ENCODE measurements at places on chromosomes 6 and 20.

- DNase-seq = no peak
Measured at GRCh38 chr20:3739926-3740451, 7.5 kb downstream of the HSPA12B start.

- DNase-seq = no peak
Measured at GRCh38 chr6:15768999-15769398, 106.2 kb upstream of the DTNBP1 start.

- DNase-seq = no peak
Measured at GRCh38 chr6:16756660-16757255, 4.5 kb downstream of the ATXN1 start.

DNA sequence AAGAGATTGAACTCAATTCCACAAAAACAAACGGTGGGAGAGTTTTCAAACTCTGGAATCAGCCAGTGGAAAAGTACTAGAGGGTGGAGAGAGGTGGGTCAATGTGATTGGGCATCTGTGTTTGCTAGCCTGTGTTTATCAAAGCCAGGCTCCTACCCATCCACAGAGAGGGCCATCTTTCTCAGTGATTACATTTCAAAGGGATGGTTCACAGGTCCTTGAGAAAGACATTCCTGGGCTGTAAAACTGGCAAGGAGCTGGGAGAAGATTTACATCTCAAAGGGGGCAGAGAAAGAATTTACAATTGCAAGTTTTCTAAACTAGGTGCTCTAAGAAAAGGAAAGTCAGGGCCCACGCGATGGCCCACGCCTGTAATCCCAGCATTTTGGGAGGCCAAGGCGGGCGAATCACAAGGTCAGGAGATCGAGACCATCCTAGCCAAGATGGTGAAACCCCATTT, 146.8 kb upstream of the UST start:
- no peak for DNase-seq

- no peak for DNase-seq
Measured at GRCh38 chr6:136982928-136983327, 60.8 kb downstream of the SLC35D3 start.

GRCh38 chr6:10658910-10659698, 35.3 kb downstream of the C6orf52 start:
- DNase-seq = no peak

- no peak for DNase-seq
Measured at GRCh38 chr20:41716436-41716835, 98.3 kb upstream of the CHD6 start.

GRCh38 chr6:154320181-154320580, 36.4 kb downstream of the IPCEF1 start:
- DNase-seq = no peak

DNA sequence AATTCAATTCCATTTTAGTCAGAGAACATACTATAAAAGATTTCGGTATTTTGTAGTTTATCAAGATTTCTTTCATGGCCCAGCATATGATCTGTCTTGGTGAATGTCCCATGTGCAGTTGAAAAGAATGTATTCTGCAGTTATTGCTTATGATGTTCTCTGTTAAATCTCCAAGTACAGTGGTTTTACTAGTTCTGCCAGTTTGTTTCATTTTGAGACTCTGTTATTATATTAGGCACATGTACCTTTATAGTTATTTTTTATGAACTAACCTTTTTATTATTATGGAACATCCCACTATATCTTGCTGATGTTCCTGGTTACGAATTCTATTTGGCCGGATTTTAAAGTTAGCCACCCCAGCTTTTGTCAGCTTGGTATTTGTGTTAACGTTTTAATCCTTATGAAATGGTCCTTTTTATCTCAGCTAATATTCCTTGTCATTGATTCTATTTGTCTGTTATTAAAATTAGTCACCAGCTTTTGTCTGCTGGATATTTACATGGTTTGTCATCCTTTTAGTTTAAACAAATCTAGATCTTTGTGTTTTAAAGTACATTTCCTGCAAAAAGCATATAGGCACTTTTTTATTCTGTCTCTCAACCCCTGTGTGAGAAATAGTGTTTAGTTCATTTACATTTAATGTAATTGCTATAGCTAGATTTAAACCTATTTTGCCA, 48.9 kb downstream of the VTA1 start:
- no peak for DNase-seq

DNA sequence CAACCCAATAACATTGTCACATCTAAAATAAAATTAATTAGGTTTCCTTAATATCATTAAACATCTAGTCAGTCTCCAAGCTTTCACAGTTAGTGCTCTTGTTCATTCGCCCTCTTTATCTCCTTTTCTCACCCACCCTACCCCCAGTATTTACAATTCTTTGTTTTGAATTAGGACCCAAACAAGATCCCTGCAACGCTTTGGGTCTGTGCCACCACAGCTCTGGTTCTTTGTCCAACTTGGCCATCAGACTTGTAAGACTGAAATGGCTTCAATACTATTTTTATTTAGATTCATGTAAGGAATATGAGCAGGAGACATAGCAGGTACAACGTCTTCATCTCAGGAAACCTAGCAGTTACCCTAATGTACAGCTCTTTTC, 276.5 kb downstream of the CDKAL1 start:
- DNase-seq = no peak

DNA sequence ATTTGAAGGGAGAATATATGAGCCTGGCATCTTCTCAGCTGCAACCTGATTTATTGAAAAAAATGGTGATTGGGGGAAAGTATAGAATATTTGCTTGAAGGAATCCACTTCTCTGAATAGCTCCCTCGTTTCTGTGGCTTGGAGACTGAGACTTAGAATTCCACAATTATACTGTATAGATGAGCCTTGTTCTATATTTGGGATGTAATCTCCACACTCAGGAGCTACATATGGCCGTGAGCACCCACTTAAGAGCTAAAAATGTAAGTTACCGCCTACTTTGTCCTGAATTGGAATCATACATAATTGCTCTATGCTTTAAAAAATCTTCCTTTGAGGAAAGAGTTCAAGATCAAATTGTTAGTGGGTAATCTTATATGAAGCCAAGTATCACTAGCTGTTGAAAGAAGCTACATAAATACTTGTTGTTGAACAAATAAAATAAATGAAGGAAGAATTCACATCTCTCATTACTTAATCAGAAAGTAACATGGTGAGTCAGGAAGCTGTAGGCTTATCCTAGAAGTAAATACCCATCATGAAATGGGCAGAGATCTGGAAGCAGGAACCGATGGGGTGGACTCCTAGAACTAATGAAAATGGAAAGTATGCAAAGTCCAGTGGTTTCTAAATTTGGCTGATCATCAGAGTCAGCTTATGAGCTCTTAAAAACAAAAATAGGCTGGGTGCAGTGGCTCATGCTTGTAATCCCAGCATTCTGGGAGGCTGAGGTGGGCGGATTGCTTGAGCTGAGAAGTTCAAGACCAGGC, 254.3 kb downstream of the SOX4 start:
- no peak for DNase-seq

DNA sequence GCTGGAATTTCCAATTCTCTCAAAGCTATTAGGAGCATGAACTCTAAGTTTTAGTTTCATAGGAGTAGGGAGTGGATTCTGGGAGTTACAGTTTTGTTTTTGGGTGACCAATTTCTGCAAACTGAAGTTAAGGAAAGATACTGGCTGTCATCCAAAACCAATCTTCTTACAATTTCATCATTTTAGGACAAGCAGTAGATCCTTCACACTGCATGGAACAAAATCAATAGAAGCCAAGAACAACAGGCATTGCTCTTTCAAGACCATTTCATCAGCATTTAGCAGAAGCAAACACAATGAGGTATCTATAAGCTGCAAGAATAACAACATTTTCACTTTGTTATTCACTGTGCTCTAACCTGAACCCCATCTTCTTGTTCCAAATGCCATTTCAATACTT, 173.0 kb downstream of the GMDS start:
- DNase-seq = no peak

DNA sequence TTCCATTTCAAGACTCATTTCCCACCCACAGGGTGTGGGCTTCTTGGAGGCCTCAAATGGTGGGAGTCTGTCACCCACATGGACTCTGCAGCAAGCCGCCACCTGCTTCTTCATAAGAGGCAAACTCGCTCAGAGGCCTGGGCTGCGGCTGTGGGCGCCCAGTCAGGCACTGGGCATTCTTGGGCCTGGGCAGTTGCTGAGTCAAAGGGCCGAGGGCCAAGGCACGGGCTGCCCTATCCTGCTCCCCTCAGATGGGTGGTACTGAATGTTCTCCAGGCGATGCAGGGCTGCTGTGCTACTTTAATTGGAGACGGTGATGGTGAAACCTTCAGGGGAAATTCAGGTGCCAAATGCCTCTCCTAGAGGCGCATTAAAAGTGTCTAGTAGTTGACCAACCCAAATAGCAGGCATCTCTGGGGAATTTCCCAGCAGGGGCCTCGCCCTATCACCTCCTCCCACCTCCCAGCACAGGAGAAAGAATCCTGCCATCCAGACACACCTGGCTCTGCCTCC, 57.9 kb downstream of the MAFB start:
- DNase-seq = no peak

DNA sequence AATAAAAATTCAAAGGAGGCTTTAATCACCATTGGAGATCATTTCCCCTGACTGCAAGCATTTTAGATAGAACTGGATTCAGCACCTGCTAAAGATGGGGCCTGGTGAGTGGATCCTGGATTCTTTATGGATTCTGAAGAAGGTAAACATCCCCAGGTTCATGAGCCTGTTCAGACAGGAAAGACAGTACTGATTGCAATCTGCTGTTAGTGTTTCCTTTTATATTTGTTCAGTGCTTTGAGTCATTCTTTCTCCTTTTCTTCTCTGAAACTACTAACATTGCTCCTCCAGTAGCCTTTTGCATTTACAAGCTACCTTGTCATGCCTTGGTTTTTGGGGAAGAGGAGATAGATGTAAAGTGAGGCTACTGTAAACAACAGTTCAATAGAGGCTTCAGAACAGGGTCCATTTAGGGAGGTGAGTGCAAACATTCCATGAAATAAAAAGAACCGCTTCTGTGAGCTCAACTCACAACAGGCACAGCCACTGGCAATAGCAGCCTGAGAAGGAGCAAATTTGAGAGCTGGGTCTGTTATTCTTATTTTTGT, 66.4 kb upstream of the PRL start:
- no peak for DNase-seq

DNA sequence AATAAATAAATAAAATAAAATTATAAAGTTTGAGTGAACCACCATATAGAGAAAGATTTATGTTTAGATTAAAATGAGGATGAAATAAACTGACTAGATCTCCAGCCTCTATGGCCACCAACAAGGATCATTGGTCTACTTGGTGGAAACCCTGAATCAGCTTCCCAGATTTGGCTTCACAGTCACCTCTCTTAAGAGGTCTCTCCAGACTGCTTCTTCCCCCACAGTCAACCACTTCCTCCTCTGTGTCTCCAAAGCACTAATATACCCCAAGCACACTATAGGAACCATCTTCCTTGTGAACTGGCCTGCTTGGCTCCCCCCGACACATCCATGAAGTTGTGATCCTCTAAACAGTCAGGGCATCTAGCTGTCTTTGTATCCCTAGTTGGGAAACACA, 529.6 kb upstream of the RNF217 start:
- no peak for DNase-seq

DNA sequence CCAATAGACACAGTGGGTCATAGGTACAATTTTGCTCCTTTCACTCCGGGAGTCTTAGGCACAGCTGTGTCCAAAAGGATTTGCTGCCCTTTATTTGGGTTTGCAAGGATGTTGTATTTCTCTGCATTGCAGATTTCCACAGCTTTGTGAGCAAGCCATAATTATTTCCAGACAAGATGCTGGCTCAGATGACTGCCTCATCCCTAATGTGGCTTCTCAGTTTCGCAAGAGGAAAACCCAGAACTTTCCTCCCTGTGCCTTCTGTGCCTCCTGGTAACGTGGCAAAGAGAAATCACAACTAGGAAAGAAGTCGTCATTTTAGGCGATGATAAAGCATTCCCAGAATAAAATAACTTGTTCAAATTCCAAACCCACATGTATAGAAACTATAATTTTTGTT, 33.7 kb downstream of the FAM50B start:
- no peak for DNase-seq

DNA sequence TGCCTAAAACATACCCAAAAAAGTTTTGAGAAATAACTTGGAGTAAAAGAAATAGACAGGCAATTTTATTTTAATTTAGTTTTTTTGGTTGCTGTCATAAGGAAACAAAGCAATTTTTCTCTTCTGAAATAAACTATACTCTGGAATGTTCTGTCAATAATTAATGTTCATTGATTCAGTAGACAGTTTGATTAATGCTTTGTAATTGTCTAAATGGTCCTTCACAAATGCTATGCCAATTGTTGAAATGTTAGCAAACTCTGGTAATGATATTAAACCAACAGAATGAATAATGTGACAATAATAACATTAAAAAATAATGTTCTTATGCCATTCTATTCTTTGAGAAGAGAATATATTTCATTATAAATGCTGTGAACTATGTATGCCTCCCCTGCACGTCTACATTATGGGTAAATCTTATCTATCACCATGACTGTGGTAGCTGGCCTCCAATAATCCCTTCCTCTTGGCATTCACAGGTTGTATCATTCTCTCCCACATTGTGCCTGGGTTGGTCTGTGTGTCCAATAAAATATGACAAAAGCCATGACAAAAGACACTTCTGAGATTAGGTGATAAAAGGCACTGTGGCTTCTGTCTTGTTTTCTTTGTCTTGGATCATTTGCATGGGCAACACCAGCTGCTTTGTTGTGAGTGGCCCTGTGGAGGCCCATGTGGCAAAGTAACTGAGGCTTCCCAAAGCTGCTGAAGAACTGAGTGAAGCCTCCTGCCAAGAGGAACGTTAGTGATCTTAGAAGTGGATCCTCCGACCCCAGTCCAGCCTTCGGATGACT, 25.1 kb downstream of the IL20RA start:
- DNase-seq = no peak

DNA sequence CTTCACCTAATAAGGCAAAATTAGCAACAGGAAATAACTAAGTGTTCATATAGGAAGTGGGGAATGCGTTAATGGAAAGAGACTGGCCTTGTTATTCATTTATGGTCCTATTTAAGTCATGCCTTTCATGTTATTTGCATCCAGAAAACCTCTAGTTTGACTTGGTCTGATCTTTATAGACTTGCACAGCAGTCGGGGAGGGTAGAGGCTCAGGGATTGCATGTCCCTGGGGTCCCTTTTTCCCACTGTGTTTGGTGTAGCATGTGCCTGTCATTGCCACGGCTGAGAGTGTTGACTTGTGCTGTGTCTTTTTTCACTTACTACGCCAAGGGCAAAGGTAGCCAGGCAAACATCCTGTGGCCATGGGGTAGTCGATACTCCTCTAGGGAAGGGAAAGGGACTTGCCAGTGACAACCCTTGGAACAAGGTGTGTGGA, 105.4 kb upstream of the RIN2 start:
- DNase-seq = no peak

DNA sequence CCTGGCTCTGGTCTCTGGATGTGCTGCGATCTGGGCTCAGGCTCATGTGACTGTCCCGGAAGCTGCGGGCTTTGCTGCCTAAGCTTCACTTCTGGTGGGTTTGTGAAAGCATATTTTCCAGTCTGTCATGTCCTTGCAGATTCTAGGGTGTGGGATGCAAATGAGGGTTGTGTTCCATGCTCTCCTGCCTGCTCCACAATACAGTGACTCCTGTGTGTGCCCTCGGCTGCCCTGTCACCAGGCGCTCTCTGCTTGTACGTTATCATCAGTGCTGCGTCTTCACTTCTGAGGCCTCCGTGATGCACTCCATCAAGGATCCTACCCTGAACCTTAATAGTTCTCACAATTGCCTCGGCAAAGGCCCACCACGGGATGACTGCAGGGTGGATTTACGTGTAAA, 84.2 kb downstream of the TTLL2 start:
- no peak for DNase-seq
